ENCODE measurements at places on chromosomes 2 and 18.

- DNase-seq = no peak
Measured at GRCh38 chr2:227500301-227500630, 28.3 kb downstream of the AGFG1 start.

GRCh38 chr2:173865971-173866873, 99.0 kb downstream of the SP3 start:
- no peak for DNase-seq

DNA sequence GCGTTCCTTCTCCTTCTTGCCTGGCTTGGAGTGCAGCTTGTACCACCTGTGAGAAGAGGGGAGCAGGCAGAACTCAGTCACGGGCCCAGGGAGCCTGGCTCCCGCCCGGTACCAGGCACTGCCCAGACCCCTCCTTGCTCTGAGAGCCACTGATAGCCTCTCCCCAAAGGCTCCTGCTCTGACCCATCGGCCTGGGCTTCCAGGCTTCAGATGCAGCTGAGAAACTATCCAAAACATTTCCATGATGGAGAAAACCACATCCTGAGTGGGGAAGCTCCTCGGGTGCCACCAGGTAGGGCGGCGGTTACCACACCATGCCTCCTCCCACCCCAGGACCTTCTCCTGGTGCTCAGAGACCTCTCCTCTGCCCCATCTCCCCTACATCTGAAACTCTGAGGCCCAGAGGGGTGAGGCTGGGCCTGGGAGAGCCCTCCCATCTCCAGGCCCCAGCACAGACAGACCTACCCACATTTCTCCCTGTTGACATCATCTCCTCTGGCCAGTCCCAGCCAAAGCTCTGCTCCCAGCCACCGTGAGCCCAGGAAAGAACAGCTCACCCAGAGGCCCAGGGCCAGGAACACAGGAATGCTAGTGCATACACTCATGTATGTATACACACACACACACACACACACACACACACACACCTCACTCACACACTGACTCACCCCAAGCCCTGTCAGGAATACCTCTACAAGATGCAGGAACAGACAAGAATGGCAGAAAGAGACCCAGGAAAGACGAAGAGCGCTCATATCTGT, 17.9 kb upstream of the SFXN5 start:
- no peak for DNase-seq

- DNase-seq = no peak
Measured at GRCh38 chr2:86368161-86368824, 30.9 kb upstream of the REEP1 start.

All from Right ventricle myocardium inferior (tissue), 1 donor.